HuH-7.5 (cell line): ENCODE measurements at places on chromosomes 7 and 10.

GRCh38 chr7:92075455-92076158, 58.7 kb downstream of the CYP51A1 start:
- no peak for DNase-seq

DNA sequence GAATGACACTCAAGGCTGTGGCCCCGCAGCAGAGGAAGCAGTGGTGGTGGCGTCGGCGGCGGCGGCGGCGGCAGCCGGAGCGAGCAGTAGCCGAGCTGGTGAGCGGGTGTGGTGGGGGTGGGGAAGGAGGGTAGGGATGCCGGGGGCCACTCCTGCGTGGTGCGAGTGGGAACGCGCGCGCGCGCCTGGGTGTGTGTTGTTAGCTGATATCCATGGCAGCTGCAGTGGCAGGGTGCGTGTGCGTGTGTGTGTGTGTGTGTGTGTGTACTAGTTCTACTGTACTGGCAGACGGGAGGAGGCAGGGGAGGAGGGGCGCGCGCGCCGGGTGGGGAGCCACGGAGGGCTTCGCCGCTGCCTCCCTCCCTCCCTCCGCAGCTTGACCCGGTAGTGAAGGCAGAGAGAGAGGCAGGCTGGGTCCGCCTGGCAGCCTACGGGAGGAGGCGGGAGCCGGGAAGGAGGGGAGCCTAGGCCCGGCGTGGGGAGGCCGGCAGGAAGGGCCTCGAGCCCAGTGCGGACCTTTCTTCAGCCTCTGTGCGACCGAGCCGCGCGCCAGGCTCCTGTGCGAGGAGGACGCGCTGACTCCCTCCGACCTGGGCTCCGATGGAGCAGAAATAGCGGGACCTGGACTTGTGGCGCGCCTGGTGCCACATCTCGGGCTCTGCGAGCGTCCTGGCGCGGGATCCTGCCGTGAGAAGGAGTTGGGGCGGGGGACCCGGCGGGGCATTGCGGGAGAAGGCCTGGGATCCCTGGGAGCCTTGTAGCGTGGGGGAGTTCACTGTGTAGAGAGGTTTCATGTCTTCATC, at the start of gene MAGI2:
TSS of gene MAGI2 (minus strand) at position 110 of the 803 bp plus-strand sequence. CDS start 347 bp downstream, outside the sequence.
- peak; percentile 8 for DNase-seq

GRCh38 chr10:12908773-12909172, 92.7 kb downstream of the CCDC3 start:
- DNase-seq, result no peak

DNA sequence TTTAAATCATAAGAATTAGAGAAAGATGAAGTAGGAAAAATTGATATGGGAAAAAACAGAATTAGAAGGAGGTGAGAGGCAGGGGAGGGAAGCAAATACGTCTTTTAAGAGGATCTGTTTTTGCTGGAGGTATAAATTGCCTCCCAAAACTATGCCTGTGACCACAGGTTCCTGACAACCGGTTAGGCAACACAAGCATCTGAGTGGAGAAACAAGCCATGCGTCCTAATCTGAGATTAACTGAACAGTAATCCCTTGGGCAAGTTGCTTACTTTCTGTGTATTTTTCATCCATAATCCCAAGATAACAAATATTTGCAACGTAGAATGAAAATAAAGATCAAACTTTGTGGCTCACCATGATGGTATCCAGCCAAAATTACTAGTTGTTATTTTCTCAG, 149.2 kb downstream of the C1GALT1 start:
- no peak for DNase-seq

DNA sequence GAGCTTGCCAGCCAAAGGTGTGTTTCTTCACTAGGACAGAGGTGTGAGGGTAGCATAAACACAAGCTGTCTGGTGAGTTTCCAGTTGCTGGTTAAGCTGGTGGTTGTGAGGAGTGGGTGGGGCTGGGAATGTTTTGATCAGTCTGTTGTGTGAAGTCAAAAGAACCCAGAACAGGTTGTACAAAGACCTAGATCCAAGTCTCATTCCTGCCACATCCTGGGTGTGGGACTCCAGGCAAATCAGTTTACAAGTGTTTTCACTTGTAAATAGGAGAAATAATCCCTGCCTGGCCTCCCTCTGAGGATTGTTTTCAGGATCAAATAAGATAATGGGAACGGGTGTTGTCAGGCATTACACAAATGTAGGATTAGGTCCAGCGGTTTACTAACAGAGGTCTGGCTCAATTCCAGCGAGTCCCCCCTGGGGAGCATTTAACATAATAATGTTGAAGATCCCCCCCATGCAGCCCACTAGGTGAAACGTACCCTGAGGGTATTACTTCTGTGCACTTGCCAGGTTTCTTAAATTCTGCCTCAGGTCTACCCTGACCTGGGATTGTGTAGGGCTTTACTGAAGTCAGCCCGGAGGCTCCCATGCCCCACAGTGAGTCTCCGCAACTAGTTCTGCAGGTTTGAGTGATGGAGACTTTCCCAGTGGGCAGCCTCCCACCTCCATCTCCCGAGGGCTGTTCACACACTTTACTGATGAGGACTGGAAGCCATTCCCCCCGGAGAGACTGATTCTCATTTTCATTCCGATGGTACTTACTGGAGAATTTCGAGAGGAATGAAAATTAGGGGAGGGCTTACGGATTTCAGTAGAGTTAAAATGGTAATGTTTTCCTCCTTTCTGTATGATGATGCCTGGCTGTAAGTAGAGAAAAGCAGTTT, 2.7 kb upstream of the FRAT2 start:
- DNase-seq, result no peak
